ENCODE measurements at places on chromosomes 12 and 14. TPM values are rescaled to one million over a fixed set of nuclear protein-coding genes. Genes with fewer than 3 reads are reported as not detected.

DNA sequence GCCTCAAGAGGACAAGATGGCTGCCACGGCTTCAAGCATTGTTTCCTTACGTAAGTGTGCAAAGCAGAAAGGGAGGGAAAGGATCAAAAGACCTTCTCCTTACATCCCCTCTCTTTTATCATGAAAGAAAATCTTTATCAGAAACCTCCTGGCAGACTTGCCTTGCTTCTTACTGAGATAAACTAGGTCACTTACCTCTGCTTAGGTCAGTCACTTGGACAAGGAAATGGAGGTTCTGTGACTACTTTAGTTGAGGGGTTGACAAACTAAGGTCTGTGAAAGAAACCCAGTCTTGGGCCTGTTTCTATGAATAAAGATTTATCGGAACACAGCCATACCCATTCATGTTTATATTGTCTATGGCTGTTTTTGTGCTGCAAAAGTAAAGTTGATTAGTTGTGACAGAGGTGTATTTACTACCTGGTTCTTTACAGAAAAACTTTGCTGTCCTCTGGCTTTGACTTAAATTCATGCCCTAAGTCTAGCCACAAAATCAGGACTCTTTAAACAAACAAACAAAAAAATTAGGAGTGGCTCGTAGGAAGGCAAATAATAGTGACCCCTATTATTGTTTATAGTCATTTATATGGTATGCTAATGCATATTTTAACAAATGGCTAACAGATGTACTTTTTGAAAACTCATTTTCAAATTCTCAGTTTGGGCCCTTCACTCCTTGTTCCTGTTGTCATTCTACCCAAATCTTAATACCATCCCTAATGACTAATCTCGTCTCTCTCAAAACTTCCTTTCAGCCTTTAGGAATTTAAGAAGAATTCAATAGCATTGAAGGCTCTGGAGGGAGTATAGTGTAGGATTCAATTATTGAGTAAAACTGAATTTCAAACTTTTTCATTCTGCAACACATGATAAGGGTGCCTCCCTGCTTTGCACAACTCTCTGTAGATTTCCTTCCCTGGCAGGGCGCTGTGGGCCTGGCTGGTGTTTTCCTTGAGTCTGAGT is 42.0 kb upstream of the ATP2B1 start:
- peak; percentile 84 for DNase-seq

The PRPF40B gene
- polyA plus RNA-seq, result 9.8 TPM

The RASAL1 gene
- polyA plus RNA-seq, result not detected

DNA sequence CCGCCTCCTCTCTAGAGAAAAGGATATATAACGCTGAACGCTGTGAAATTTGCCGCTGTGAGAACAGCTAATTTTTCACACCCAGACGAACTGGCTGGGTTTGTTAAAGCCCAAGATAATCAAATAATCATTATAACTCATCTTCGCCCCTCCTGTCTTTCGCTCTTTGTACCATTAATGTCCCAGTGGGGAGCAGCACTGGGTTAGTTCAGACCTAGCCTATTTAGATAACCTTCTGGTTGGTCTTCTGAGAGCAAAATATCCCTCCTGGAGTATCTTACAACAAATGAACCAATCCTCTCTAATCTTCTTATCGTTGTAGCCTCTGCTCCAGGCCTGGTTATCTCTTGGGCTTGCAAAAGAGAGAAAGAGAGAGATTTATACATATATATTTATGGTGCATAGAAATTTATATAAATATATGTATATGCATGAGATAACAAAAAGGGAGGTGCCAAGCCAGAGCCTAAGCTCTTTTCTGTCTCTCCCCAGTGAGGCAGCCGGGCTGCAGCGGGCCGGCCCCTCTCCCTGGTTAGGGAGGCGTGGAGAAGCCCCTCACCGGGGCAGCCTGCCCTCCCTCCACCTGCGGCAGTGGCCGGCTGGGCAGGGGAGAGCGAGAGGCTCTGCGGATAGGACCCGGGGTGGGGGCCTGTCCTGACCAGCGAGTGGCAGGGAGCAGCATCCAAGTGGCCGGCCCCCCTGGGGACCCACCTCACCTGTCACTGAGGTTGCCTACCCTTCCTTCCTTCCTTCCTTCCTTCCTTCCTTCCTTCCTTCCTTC is 202.0 kb upstream of the LHX5 start:
- DNase-seq, result no peak

The ABCB9 gene
- 3.9 TPM for polyA plus RNA-seq

DNA sequence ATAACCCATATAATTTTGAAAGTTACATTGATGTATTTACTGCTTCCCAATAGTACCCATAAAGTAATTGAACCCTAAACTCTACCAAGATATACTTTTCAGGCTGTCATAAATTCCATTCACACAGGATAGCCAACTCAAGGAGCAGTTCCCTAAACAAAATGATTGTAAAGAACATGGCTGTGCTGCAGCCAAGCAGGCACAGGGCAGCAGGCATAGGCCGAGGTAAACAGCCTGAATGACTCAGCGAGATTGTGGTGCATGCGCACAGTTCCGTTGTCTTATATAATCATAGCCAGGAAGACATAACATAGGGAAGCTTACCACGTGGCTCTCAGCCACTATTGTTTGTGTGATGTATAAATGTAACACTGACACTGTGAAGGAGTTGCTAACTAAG is 344.9 kb downstream of the FSCB start:
- DNase-seq, result no peak

The MORN3 gene
- polyA plus RNA-seq, result 0.39 TPM

- DNase-seq, result no peak
Measured at GRCh38 chr12:53750812-53751335, 905 bp downstream of the CISTR start.

DNA sequence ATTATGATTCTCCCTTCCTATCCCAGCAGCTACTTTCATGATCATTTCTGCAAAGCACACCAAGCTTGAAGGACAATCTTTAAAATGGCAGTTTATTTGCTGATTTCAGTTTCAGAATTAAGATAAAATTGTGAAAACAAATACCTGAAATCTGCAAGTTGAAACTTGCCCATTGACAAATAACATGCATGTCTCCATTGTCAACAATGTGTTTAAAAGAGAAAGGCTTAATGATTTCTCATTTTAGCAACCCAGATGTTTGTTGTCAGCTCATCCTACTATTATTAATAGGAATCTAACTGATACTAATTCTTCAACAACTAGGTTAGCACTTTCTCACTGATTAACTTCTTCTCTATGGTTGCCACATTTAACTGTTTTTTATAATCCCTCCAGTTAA is 474.6 kb downstream of the PRKD1 start:
- no peak for DNase-seq

The PIK3C2G gene
- polyA plus RNA-seq, result not detected

DNA sequence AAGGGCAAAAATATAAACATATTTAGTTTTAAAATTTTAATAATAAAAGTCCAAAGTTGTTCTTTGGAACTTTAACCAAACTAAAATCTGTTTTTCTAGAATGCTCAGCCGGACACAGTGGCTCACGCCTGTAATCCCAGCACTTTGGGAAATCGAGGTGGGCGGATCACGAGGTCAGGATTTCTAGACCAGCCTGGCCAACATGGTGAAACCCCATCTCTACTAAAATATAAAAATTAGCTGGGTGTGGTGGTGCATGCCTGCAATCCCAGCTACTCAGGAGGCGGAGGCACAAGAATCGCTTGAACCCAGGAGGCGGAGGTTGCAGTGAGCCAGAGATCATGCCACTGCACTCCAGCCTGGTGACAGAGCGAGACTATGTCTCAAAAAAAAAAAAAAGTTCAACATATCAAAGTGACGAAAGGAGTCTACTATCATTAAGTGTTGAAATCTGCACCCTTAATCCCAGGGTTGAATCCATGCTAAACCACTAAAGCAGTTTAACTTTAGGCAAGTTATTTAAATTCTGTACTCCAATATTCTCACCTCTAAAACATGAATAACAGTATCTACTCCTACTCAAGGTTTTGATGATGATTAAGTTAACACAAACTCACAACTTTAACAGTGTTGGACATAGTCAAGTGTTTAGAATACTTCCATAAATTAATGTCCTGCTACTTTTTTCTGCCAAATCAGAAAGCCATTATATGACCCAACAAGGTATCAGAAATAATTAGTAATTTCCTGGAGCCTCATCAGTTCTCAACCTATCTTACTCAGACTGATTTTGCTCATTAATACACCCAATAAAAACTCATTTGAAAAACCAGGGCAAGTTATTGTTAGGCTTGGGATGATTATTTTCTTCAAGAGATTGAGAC is 11.0 kb downstream of the HNRNPC start:
- DNase-seq, result no peak

DNA sequence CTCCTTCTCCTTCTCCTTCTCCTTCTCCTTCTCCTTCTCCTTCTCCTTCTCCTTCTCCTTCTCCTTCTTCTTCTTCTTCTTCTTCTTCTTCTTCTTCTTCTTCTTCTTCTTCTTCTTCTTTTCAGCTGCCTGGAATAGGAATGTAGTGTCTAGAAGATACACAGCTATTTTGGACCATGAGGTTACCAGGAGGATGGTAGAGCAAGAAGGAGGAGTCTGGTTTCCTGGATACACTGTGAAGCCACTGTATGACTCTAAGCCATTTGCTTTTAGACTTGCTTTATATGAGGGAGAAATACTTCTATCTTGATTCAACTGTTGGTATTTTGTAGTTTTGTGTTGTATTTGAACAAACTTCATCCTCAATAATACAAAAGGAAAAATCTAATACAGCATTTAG is 3.0 kb upstream of the MYBPC1 start:
- no peak for DNase-seq

GRCh38 chr14:91300283-91300895 is 55.9 kb upstream of the GPR68 start:
- DNase-seq, result no peak

The IL31 gene
- not detected for polyA plus RNA-seq

- no peak for DNase-seq
Measured at GRCh38 chr14:38261620-38262019, 5.7 kb upstream of the CLEC14A start.

The DPPA3 gene
- polyA plus RNA-seq, result not detected

The SLC4A8 gene
- polyA plus RNA-seq, result 7.3 TPM

DNA sequence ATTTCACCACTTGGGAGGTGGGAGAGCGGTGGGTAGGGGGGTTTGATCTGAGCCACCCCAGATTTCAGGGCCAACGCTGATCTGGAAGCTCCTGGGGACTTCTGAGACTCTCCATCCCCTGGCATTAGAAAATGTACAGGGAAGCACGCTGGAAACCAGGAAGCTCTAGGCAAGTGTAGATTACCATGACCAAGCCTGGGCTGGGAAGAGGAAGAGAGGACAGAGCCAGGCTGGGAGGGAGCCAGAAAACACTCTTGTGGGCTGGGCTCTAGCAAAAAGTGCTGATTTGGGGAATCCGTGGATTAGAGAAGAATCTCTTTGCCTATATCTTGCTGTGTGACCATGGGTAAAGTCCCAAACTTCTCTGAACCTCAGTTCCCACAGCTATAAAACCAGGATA is 236.7 kb downstream of the BCL11B start:
- no peak for DNase-seq

DNA sequence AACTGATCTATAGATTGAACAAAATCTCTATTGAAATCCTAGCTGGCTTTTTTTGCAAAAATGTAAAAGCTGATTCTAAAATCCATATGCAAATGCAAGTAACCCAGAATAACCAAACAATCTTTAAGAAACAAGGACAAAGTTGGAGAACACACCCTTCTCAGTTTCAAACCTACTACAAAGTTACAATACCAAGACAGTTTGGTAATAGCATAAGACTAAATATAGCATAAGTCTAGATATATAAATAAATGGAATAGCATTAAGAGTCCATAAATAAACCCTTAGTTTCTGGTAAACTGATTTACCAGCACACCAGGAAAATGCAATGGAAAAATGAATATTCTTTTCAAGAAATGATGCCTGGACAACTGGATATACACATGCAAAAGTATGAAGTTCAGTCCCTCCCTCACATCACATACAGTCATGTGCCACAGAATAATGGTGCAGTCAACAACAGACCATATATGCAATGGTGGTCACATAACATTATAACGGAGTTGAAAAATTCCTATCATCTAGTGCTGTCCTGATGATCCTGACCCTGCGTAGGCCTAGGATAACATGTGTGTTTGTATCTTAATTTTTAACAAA is 94.5 kb upstream of the GRIN2B start:
- DNase-seq, result no peak

The CACNA1C gene
- 10.2 TPM for polyA plus RNA-seq

- DNase-seq, result no peak
Measured at GRCh38 chr12:55723516-55724225, 3.5 kb downstream of the RDH5 start.

GRCh38 chr14:92108345-92109254 is 2.2 kb upstream of the ATXN3 start:
- no peak for DNase-seq

The LBHD2 gene
- polyA plus RNA-seq, result not detected

The FAM181A gene
- not detected for polyA plus RNA-seq

DNA sequence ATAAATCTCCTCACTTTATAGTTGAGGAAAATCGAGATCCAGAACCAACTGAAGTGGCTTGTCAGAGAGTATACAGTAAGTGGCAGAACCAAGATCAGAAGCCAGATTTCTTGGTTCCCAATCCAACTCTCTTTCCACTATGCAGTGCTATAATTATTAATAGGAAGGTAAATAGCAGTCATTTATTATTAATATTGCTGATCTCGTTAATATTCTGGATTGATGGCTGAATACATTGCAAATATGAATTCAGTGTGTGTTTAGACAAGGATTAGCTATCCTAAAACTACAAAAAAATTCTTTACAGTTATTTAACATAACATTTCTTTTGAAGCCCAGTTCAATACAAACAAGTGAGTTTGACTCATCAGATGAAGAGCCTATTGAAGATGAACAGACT is 2.8 kb downstream of the CDKN3 start:
- DNase-seq, result no peak

- no peak for DNase-seq
Measured at GRCh38 chr12:26399381-26399780, 204.0 kb downstream of the SSPN start.

DNA sequence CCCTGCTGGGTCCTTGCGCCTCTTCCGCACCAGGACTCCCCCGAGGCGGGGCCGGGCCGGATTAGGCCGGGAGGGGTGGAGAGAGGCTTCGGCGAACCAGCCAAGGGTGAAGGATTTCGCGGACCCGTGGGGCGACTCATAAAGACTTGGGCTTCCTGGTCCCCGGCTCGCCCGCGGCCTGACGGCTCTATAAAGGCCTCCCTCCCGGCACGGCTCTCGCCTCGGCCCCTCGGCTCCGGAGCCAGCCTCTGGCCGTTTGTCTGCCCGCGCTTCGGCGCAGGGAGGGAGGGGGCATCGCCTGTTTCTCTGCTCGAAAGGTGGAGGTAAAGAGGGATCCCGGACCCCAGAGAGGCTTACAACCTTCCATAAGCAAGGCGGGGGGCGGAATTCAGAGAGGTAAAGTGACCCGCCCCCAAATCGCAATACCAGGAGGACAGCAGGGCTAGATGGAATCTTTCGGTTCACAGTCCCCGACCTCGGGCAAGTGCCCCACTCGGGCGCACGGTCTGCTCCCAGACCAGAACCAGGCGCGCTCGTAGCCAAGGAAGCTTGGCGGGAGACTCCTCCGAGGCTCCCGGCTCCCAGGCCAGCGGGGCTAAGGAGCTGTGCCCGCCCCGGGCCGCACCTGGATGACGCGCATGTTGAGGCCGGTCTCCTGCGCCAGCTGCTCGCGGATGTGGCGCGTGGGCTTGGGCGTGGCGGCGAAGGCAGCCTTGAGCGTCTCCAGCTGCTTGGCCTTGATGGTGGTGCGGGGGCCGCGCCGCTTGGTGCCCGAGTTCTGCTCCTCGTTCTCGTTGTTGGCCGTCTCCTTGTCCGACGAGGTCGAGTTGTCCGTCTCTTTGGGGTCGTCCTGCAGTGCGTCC is 3.9 kb downstream of the LHX5 start:
- no peak for DNase-seq

GRCh38 chr12:3122841-3123678 is 45.9 kb downstream of the TSPAN9 start:
- no peak for DNase-seq

The BHLHE41 gene
- polyA plus RNA-seq, result 4.0 TPM
